HT1080 (cell line): ENCODE measurements at places on chromosomes 4 and X. TPM values are rescaled to one million over a fixed set of nuclear protein-coding genes. Genes with fewer than 3 reads are reported as not detected.

HTR2C gene
- total RNA-seq = not detected in 2 replicates

CITED1 gene
- total RNA-seq = 3.2 TPM in 1 of 2 replicates, not detected in the other

MXRA5 gene
- not detected in 2 replicates for total RNA-seq

SNCA gene
- not detected in 2 replicates for total RNA-seq

CT45A10 gene
- 30.6 and 42.2 TPM in 2 replicates for total RNA-seq

TEX11 gene
- not detected in 2 replicates for total RNA-seq

NUP62CL gene
- not detected in 2 replicates for total RNA-seq

NLGN3 gene
- total RNA-seq = 0.06 TPM in 1 of 2 replicates, not detected in the other

DNA sequence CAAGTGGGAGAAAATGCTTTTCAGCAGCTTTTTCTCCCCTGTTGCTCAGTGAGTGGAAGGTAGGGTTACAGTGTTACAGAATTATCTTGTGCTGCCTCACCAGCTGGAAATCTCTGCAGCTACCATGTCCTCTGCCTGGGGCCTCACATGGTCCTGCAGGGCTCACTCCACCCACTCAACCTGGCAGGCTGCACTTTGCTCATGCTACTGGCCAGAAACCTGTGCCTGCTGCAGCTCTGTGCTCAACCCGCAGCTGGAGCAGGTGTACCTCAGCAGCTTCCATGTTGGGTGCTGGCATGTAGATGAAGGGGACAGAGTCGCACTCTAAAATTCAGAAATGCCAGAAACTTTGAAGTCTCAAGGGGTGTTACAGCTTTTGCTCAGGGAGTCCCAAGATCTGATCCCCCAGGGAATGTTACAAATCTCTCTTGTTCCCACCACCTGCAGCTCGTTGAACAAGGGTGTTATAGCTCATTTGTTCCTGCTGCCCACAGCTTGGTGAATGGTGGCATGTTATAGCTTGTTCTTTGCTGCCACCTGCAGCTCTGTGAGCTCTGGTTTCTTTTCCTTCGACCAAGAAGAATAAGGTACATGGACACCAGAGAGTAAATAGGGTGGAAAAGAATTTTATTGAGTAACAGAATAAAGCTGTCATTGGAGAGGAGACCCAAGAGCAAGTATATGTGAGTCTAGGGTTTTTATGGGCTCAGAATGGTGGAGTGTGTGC, 845.8 kb downstream of the TECRL start:
- DNase-seq = peak; percentile 25

GRCh38 chrX:45186643-45187026, 14.0 kb downstream of the DIPK2B start:
- no peak for DNase-seq

DNA sequence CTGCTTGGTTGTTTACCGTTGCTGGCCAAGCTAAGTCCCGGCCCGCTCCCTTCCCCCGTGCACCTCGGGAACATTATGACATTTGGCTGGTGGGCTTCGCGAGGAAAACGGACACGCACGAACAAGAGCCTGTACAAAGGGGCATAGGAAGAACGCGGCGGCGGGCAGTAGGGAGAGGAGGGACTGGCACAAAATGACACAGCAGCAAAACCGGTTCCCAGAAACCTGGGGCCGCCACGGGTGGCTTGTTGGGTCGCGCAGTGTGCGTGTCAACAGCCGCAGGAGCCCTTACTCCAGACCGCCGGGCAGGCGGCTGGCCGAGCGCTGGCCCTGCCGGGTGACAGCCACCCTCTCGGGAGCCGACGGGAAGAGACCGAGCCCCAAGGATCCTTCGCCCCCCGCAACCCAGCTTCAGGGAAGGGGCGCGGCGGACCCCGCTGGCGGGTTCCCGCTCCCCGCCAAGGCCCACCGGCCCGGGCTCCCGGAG, 1.6 kb upstream of the LIN54 start:
- DNase-seq = peak; percentile 18

GRCh38 chr4:40176602-40177001, 20.2 kb upstream of the RHOH start:
- DNase-seq = no peak

DNA sequence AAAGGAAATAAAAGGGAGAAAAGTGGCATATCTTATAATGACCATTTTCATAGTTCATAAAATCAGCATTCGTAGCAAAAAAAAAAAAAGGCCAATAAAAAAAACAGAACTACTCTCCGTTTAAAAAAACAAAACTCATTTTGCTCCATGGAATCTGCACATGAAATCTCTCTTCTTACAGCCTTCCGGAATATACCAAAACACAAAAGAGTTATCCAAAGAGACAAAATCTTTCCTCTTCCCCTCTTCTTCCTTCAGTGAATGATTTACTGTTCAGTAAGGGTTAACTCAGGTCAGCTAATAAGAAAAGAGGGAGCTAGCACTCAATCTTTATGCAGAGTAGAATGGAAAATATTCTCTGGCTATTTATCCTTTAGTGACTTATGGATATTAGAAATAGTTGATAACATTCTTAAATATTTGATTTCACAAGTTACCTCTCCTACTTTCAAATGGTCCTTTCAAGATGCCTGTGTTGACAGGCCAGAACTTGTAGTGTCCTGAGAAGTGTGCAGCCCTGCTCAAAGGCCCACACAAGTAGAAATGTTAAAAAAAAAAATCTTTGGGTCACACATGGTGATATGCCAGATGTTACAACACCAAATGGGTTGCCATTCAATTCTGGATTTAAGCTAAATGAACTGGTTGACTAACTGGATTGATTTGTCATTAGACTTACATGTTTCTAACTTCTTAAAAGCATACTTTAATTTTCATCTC, 42.1 kb downstream of the PDGFC start:
- no peak for DNase-seq

DNA sequence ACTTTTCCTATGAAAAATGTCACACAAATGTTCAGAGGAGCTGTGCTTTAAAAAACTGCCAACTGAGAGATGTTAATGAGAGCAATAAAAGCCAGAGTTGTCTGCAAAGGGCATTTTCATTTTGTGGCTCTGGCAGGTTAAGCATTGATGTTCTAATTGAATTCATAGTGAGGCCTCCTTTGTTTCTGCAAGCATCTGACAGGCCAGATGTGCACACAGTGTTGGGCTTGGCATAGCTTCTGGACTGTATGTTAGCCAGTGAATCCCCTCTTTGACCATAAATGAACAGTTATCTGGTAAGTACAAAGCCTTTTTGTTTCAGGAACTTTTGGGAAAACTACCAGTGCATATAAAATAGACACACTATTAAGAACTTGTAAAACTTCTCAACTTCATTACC, 81.9 kb downstream of the JADE3 start:
- DNase-seq = no peak

- no peak for DNase-seq
Observed at GRCh38 chr4:119231491-119231890, 19.0 kb downstream of the USP53 start.

- DNase-seq = no peak
Observed at GRCh38 chr4:124053872-124054538, 657.4 kb downstream of the SPRY1 start.

DNA sequence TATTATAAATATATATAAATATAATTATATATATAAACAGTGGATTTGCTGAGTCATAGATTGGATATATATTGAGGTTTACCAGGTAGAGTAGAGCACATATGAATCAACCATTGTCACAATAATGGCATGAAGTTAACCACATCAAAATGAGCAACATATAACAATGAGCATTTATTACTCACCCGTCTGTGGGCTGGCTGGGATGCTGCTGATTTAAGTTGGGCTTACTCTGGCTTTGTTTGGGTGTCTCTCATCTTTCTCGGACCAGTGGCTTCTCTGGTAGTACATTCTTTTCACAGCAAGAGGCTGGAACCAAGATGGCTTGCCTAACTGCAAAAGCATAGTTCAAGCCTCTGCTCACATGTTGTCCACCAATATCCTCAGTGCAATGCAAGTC, 111.7 kb upstream of the TAPT1 start:
- peak; percentile 78 for DNase-seq

GRCh38 chr4:105061731-105062130, 84.9 kb upstream of the TET2 start:
- DNase-seq = no peak

DNA sequence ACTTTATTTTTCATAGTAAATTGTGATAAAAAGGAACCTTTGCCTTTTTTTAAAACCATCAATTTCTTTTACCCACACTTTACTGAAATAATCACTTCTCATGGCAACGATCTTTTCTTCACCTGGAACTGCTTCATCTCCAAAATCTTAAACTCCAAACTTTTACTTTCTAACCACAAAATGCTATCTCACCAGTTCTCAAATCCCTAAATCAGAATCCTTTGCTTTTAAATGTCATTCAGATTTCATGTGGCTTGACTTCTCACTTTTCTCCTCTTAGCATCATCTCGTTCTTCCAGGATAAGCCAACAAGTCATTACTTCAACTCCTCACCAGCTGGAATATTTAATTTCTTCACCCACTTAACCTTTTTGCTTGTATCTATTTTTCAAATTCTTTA, 284.3 kb upstream of the RASGEF1B start:
- DNase-seq = no peak

- DNase-seq = peak; percentile 25
Observed at GRCh38 chr4:116272336-116272735, 813.0 kb downstream of the TRAM1L1 start.

- no peak for DNase-seq
Observed at GRCh38 chrX:120235284-120235683, 15.3 kb upstream of the ZBTB33 start.

DNA sequence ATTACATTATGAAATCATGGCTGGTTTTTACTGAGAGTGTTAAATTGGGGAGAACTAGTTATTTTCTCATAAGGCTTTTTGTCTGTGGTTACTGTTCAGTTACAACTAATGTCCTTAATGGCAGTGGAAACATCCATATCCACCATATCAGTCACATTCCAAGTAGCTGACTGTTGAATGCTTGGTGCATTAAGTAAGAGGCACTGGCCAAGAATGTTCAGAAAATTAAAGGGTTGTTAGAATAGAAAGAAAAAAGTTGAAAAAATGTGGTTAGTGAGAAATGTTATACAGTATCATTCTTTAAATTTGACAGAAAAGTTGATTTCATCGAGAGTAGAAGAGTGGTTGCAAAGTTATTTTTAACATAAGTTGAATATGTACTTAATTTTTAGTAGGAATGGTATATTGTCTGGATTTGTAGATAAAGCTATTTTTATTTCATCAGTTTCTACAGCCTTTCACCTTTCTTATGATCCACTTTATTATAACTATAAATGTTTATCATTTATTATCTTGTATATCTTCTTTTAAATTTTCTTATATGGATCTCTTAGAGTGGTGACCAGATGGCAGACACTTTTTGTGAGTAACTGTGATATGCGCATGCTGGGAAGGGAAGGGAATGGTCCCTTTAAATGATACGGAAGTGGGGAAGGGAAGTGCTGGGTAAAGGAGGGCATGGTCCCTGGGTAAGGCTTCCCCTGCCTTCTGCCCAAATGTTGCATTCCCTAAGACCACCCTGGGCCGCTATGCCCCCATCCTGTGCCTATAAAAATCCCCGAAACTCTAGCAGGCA, 2407.1 kb downstream of the ARAP2 start:
- peak; percentile 81 for DNase-seq

DNA sequence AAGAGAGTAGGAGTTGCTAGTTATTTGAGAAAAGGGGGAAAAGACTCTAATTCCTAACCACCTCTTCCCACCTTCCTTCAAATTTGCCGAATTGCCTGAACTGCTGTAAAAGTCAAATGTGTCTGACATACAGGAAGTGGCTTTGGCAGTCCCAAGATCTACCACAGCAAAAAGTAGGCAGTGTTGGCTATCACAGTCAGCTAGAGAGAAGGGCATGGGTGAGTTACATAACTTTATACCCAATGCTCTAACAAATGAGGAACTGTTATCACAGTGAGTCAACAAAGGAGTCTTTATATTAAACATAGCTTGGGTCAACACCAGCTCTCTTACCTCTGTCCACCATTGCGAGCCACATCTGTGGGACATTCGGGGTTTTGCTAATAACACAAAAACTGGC, 2.4 kb upstream of the MBNL3 start:
- peak; percentile 81 for DNase-seq
